ENCODE measurements at places on chromosomes 13 and 19. TPM values are rescaled to one million over a fixed set of nuclear protein-coding genes. Genes with fewer than 3 reads are reported as not detected.

Gene C19orf81
- not detected for total RNA-seq

Gene BRME1
- 3.1 TPM for total RNA-seq

DNA sequence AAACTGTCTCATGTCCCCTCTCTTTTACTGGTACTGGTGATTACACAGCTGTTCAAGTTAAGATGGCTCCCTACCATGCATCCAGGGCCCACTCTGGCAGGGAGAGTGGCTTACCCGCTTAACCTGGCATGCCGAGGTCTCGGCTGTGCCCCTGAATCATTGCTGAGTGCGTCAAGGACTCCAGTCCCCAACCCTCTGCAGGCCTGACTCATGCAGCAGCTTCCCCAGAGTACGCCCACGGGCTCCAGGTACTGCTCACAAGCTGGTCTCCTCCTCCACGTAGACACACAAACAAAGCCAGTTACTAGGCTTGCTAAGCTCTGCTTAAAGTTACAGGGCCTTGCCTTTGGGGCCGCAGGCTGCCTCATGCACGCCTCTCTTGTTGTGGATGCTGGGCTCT is 447.4 kb downstream of the COG6 start:
- no peak for DNase-seq

- DNase-seq, result no peak
These were observed 13.0 kb downstream of the LRFN3 start for GRCh38 chr19:35949131-35949530.

Data from tongue (tissue), 3 donors.